Sciatic nerve (tissue), 2 donors: ENCODE measurements at places on chromosomes 2 and 18.

DNA sequence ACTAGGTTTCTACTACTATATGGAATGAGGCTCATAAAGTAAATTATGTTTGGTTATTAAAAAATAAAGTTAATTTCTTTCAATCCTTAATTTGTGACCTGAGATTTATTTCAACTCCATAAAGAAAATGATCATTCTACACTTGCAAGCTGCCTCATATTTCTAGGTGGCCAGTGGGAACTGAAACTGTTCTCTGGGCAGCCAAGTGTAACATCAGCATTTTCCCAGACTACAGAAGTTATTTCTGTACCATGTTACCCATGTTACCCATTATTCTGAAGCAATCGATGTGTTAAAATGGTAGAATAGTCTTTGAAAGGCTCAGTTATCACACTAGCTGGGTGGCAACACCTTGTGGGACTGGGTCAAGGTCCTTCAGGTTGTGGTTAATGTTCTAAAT, 139.3 kb upstream of the FBXO11 start:
- no peak for DNase-seq

GRCh38 chr2:156342254-156343095, 10.0 kb upstream of the NR4A2 start:
- peak; percentile 99 for DNase-seq

- no peak for DNase-seq
Measured at GRCh38 chr2:26185954-26186770, 13.3 kb downstream of the GAREM2 start.

- peak; percentile 6 for DNase-seq
Measured at GRCh38 chr2:28587526-28588291, 91.8 kb downstream of the PLB1 start.

- DNase-seq, result no peak
Measured at GRCh38 chr2:30105556-30105955, 41.3 kb upstream of the YPEL5 start.

DNA sequence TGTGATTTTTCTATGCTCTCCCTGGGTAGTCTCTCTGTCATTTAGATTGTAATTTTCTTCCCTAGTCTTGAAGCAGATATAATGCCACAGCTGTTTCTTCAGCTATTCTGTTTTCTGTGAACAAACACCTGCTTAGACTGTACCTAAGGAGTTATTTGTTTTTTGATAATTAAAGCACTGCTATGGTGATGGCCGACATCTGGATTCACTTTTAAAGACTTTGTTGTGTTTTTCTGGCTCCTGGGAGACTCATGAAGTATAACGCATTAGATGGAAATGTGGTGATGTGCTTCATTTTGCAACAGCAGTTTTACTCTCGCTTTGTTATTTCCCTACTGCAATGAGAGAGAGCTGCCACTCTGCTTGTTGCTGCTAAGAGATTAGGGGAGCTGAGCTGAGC, 15.7 kb upstream of the C2orf69 start:
- DNase-seq, result no peak
